ENCODE measurements at places on chromosomes 4 and X.

DNA sequence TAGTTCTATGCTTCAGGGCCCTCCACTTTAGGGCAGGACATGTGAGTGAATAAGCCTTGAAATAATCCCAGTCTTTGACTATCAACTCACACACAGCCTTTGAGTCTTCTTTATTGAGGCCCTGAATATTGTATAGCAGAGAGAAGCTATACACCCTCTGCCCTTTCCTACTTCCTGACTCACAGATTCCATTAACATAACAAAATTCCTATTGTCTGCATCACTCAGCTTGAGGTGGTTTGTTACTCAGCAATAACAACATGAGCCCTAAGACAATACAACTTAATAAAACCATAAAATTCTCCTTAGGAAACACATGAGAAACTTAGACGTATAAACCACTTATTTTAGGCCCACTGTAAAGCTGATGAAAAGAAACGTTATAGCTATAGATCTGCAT lies 680.3 kb upstream of the DIAPH2 start:
- DNase-seq = no peak

- DNase-seq = no peak
Measured at GRCh38 chr4:17109126-17109525, 210.7 kb upstream of the LDB2 start.

DNA sequence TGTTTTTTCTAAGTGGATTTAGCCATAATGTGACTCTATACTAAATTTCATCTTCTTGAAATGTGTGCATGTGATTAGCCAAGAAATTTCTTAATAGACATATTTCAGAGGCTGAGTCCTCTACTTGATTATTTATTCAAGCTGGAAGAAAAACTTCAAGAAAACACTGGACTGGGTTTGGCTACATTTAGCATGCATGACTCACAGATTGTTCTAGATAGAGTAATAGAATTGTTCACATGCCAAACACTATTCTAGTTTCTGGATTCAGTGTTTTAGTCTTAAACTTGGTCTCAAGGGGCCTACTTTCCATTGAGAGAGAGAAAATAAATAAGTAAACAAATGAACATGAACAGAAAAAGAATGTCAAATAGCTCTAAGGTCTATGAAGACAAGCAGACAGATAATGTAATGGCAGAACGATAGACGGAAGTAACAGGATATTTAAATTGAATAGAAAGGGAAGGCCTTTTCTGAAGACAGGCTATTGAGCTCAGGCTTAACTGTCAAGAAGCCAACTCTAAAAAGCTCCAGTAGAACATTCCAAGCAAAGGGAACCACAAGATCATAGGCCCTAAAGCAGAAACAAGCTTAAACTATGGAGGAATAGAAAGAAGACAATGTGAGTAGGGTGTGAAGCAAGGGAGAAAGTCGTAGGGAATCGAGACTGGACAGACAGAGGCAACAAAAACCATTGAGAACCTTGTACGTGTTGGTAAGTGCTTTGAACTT lies 104.6 kb downstream of the TMEM144 start:
- peak; percentile 94 for DNase-seq

DNA sequence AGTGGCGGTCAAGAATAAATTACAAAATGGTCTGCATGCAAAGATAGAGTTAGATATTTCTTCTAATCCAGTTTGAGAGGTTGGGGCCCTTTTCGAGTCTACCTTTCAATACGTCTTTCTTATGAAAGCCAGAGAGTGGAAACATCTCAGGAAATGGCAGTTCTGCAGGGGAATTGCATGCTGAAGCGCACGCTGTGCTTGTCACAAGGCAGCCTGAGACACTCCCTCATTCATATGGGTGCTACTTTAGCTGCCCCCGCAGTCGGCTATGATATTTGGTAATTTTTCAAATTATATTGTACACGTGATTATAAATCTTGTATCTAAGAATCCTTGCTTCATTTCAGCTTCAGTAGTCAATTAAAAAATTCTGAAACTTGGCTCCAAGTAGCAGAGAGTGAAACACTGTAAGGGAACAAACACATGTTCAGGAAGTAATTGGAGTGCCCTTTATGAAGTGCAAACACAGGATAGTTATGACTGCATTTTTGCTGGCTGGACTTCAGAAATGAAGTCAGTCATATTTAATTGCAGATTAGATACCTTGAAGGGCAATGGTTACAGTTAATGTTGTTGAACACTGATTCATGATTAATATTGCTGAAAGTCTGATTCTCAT lies 145.5 kb upstream of the NAP1L5 start:
- no peak for DNase-seq

DNA sequence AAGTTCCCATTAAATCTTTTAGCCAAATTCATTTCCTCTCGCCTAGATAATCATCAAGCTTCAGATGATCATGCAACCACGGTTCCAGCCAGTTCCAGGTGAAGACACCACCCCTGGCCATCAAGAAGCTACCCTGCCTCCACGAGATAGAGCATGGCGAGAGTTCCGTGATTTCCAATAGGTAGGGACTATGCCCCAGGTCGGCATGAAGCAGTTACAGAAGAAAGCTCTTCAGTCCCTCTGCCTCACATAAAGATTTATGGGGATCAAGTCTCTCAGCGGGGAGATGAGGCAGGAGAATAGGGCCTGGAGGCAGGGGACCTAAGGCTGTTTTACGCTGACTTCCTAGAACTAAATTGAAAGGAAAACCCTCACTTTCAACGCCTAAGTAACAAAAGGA lies 183.9 kb downstream of the OR13H1 start:
- DNase-seq = no peak

GRCh38 chr4:140648716-140649308 lies 80.1 kb upstream of the UCP1 start:
- DNase-seq = no peak

- no peak for DNase-seq
Measured at GRCh38 chr4:73869130-73870055, at the start of gene CXCL1. Gene CXCL1 (plus strand): TSS chr4:73869393. CDS start chr4:73869471, 78 bp downstream.
